Suppressor macrophage treated with lipopolysaccharide for 4 hours (primary cell): ENCODE measurements at places on chromosomes 4 and X.

DNA sequence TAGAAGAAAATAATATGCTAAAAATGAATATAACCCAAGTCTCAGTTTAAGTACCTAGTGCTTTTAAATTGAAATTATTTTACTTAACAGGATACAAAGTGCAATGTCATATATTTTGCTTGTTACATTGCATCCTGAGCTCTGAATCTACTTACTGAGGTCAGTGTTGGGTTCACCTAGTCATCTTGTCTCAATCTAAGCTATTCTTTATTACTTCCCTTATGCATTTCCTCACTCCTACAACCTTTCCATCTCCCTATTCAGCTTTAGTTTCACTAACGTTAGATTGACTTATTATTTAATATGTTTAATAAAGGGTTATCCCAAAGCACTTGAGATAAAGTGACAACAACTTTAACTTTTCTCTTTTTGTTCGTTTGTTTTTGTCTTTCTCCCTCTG, 483.7 kb downstream of the FSTL5 start:
- DNase-seq: no peak

GRCh38 chrX:68090266-68090665, 343.0 kb downstream of the OPHN1 start:
- no peak for DNase-seq

DNA sequence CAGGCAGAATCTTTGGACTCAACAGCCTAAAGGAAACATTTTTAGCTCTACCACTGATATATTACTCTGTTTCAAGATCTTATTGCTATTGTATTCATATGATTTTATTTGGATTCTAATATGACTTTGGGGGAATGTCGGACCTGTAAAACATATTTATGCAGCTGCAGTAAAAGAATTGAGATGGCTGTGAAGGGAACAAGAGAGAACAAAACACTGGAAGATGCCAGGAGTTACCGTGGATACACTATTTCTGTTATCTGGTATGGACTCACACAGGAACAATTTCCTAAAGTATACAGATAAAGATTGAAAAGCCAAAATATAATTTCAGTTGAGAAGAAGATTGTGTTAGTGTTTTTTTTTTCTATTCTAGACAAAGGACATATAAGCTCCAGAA, 113.0 kb upstream of the DCLK2 start:
- DNase-seq: no peak

DNA sequence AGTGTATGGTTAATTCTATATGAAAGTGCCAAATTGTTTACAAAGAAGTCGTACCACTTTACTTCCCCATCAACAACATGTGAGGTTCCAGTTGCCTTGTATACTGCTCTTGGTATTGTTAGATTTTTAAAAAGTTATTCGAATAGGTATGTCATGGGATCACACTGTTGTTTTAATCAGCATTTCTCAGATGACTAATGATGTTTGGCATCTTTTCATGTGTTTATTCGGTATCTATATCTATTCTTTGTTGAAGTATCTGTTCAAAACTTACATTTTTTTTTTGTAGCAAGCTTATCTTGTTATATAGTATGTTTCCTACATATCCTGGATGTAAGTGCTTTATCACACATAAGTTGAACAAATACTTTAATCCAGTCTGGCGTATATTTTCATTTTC, 99.4 kb upstream of the MAB21L2 start:
- DNase-seq: no peak

DNA sequence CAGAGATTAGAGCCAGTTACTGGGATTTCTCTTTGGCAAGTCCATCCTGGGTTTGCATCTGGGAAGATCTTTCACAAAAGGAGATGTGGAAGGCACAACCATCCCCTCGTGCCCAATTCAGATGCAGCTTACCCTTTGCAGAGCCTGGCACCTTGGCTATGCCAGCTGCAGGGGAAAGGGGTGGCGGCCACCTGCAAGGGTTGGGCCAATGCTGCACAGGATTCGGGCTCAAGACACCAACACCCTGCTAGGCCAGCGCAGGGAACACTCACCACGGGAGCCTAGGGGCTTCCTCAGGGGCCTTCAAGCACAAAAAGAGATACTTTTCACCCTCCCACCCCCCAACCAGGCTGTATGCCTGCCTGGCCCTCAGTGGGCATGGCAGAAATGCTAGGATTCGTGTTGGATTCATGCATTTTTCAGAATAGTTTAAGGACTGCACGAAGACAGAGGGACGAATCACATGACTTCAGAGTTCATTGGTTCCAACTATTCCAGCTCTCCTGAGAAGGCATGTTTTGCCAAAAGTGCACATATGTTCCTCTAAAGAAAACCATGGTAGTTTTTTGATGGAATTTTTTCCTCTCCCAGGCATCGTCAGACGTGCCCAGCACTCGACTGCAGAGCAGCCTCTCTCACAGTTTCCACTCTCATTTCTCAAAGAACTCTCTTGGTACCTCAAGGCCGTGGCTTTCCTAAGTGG, 94.4 kb downstream of the PHKA2 start:
- DNase-seq: no peak

- DNase-seq: peak; percentile 12
Observed at GRCh38 chr4:52019936-52020657, at the start of gene LRRC66. TSS of gene LRRC66 (minus strand) at chr4:52020363. CDS start at chr4:52017613, 2,750 bp downstream.
